Progenitor cell of endocrine pancreas (in vitro differentiated cells): ENCODE measurements at places on chromosomes 1 and 21.

DNA sequence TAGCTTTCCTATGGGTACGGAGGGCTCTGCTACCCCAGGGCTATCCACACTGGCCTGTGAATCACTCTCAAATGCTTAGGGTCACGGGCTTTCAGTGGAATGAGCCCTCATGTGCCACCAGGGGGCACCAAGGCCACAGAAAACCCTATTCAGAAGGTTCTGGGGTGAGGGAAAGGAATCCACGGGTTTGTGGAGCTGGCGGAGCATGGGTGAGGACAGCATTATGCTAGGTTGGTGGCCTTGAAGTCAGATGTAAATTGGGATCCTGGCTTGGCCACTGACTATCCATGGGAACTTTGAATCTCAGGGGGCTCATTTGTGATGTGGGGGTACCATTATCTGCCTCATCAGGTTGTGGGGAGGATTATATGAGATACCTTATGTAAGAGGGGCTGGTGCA is 5.1 kb upstream of the LAMTOR5 start:
- peak; percentile 67 for DNase-seq

- no peak for DNase-seq
Measured at GRCh38 chr1:161085165-161085564, 4.2 kb downstream of the NECTIN4 start.

DNA sequence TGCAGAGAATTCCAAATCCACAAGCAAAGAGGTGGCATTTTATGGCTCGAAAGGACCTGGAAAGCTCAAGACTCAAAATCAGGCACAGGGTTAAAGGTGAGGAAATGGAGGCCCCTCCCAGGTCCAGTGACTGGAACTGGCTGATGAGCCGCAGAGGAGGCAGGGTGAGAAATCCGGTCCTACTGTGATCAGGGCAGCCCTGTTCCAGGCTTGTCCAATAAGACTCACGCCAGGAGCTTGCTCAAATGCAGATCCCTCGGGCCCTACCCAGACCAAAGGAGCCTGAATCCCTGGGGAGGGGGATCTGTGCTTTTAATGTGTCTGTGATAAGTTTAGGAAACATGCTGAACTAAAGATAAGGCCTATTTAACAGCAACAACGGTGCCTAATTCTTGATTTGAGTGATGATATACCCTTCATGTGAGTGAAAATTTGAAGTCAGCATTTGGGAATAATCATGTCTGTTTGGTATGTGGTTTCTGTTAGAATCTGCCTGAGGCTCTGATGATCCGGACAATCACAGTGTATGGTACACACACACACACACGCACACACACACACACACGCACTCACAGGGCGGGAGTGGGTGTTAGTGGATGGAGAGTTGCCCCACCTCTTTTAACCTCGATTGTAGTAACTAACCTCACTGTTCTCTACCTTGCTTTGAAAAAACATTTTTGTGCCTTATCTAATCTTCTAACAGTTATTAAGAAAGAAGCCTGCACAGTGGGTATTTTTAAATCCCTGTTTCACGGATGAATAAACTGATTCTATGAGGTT is 54.1 kb upstream of the LYST start:
- no peak for DNase-seq

- no peak for DNase-seq
Measured at GRCh38 chr1:51758310-51758709, 120.2 kb downstream of the NRDC start.

DNA sequence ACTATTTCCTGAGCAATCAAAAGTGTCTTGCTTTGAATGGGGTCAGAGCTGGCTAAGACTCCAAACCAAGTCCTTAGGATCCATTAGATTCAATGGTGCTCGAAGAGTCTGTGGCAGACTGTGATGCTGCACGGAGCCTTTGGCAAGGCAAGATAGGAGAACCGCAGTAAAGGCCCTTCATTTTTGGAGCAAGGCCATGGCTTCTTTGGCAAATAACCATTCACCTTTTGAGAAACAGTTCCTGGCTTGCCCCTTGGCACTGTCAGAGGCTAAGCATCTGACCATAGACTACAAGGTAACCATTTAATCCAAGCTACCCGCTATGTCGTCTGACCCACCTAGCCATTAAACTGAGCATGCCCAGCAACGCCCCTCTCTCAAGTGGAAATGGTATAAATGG is 45.2 kb downstream of the EDN2 start:
- DNase-seq: no peak

DNA sequence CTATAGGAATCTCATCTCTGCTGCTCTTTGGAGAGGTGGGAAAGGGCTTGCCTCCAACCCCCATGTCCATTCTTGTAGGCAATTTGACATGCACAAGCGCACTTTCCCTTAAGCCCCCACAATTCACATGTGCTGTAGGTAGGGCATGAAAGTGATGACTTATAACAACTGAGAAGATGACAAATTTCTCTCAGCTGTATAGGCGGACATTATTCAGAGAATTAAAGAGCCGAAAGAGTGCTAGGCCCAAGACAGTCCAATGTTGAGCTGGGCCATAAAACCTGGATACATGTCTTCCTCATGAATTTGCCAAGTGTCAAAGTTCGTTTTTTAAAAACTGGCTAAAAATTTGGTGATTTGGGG is 106.3 kb upstream of the LYPLAL1 start:
- DNase-seq: no peak

- DNase-seq: no peak
Measured at GRCh38 chr1:116874733-116875249, 34.9 kb upstream of the PTGFRN start.
